ENCODE measurements at places on chromosomes 16 and 17. TPM values are rescaled to one million over a fixed set of nuclear protein-coding genes. Genes with fewer than 3 reads are reported as not detected.

DNA sequence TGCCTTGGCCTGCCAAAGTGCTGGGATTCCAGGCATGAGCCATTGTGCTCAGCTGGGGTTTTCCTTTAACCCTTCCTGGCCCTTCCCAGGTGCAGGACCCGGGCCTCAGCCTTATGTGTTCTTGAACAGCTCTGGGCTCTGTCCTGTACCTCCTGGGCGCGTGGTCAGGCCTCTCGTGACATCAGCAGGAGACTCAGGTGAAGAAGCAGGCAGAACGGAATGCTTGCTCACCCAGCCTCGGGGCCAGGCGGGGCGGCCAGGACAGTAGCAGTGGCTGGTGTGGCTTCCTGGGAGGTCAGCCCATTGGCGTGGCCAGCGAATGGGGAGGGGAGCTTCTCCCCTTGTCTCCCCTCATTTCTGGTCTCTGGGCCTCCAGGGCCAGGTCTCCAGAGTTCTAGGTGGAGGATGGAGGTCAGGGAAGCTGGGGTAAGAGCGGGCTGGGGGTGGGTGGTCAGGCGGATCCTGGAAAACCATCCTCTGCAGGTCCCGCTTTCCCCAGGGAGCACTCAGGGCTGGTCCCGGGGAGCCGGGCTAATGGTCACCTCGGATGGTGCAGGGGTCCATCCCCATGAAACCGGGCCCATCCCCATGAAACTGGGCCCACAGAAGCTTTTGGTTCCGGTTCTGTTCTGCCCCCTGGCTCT lies 281.5 kb downstream of the SEC14L1 start:
- no peak for DNase-seq

Gene KRT12
- not detected for total RNA-seq

- DNase-seq: no peak
Measured at GRCh38 chr17:58541249-58541648, 26.8 kb upstream of the MTMR4 start.

- DNase-seq: no peak
Measured at GRCh38 chr16:27410761-27411160, 8.8 kb downstream of the IL21R start.

Gene CTRB1
- not detected for total RNA-seq

Gene ARL17A
- 9.2 TPM for total RNA-seq

DNA sequence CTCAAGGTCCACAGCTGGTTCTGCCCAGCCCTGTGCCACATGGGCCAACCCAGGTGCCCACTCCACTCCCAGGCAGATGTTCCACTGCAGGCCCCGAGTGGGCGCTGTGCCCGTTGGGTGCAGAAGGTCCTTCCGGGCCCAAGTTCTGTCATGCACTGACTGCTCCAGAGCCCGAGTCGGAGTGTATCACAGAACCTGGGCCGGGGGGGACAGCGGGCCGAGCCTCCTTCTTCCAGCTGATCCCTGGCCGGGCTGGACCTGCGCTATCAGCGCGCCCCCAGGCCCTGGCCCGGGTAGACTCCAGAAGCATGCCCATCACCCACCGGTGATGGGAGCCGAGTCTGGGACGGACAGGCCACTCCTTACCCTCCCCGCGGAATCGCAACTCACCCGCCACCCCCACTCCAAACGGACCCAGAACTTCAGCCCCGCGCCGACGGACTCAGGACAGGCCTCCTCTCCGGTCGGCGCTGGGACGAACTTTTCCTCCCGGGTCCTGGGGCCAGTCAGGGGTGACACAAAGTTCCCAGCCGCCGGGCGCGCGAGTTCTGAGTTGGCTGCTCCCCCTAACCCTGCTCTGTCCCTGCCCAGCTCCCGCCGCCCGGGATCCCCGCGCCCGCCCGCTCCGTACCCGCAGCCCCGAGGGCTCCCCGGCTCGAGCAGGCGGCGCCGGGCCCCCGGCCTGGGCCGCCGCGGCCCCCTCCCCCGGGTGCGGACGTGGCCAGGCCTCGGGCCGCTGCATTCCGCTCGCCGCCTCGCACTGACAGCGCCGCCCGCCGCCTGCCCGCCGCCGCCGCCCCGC lies at the start of gene COPZ2:
Gene COPZ2, minus strand, starts transcription at position 762 of the 802 bp plus-strand sequence. Its CDS starts 20 bp downstream, at position 742.
- DNase-seq: no peak

DNA sequence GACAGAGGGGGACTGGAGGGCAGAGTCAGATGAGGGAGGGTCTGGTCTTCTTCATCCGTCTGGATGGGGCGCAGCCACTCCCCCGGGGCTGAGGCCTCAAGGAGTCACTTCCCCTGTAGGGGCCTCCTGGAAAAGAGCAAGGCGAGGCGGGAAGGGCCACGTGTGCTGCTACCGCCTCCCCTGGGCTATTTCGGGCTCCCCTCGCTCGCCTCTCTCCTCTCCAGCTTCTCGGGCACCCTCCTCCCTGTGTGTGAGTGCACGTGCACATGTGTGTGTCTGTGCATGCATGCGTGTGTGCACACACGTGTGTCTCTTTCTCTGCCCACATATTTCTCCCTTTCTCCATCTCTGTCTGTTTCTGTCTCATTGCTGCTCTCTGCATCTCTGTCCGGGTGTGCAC lies 10.1 kb downstream of the GSG1L start:
- DNase-seq: no peak

GRCh38 chr17:57408071-57408811 lies 151.9 kb downstream of the MSI2 start:
- DNase-seq: no peak

GRCh38 chr17:44053125-44053872 lies 13.2 kb downstream of the LSM12 start:
- DNase-seq: no peak

GRCh38 chr17:74392848-74393247 lies 25.5 kb downstream of the GPR142 start:
- DNase-seq: no peak

GRCh38 chr16:52912565-52913173 lies 140.0 kb downstream of the CHD9NB start:
- DNase-seq: no peak

- DNase-seq: no peak
Measured at GRCh38 chr16:81455006-81455405, 10.4 kb downstream of the CMIP start.

Gene PSMC5
- total RNA-seq: 71.2 TPM

- DNase-seq: no peak
Measured at GRCh38 chr17:42273474-42274252, 2.5 kb downstream of the STAT5B start.

Gene FSCN2
- 1.2 TPM for total RNA-seq

DNA sequence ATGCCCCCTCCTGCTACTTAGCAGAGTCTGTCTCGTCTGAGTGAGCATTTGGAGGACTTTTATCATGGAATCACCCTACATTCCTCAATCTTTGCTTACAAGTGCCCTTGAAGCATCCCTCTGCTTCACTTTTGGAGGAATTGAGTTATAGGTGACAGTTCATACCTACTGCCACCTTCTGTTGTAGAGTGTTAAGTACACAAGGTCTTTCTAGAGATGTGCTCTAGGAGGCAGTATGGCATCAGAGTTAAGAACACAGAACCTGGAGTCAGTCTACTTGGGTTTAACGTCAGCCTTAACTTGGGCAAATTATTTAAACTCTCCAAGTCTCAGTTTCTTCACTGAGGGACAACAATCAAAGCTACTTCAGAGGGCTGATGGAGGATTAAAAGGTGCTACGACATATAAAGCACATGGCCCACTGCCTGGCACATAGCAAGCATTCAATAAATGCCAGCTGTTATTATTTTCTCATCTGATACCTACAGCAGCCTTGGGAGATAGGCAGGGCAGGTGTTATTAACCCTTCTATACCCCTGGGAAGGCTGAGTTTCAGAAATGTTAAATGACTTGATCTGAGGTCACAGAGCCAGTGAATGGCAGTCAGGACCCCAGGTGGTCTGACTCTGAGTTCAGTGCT lies 62.2 kb downstream of the UTP18 start:
- no peak for DNase-seq

Gene ENPP7
- not detected for total RNA-seq

DNA sequence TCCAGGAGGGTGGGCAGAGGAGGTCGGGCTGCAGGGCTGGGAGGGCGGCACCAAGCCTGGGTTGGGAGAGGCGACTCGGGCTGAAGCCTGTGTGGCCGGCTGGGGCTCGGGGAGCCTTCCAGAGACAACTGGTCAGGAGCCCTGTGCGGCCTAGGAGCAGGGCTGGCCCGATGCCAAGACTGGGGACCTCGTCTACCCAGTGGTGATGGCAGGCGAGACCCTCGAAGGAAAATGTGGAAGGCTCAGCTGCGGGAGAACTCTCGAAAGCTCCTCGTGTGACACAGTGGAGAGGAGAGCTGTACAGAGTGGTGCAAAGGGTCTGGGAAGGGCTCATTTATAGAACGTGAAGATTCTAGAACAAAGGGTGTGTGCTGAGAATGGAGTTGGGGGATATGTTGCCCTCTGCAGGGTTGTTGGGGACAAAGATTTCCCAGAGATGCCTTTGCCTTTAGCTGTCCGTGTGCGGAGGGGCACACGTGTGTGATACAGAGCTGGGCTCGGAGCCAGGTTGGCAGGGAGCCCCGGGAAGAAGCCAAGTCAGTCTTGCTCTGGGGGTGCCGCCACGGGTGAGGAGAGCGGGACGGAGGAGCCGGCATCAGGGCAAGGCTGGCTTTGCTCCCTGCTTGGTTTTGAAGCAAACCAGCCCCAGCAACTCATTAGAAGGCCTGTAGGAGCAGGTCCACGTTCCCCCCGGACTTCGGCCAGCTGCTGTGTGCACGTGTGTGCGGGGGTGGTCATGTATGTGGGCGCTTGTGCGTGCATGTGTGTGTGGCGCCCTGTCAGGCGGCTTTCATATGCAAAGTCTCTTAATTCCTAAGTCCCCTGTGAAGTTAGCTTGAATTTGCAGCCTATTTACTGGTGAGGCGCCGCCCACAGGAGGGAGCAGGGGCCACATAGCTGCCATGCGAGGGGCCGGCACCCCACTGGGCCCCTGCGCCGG lies 132.4 kb upstream of the CHMP6 start:
- no peak for DNase-seq

- no peak for DNase-seq
Measured at GRCh38 chr16:54487933-54488332, 201.3 kb upstream of the IRX3 start.

DNA sequence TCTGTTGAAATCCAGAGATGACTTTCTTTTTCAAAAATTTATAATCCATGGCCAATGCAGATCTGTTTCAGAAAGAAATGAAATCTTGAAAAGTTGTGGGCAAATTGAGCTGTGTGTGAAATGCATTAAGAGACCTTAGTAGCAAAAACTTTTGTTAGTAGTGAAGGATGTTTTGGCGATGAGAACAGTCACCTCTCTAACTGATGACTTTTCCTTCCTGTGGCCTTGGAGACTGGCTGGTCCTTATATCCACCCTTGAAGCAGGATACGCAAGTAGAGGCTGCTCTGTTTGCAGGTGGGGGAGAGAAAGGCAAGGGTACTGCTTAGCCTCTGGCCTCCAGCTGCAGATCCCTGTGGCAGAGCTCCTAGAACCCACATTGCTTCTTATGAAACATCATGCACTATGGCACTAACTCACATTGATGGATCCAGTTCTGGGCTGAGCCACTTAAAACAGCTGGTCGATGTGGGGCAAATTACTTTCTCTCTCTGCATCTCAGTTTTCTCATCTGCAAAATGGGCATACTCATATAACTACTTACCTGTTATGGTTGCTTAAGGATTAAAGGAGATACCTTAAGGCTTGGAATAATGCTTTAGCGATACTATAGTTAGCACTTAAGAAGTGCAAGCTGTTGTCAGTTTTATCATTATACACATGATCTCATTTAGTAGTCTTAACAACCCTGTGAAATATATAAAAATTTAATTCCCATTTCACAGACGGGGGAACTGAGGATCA lies 89.3 kb downstream of the SDR42E1 start:
- no peak for DNase-seq

DNA sequence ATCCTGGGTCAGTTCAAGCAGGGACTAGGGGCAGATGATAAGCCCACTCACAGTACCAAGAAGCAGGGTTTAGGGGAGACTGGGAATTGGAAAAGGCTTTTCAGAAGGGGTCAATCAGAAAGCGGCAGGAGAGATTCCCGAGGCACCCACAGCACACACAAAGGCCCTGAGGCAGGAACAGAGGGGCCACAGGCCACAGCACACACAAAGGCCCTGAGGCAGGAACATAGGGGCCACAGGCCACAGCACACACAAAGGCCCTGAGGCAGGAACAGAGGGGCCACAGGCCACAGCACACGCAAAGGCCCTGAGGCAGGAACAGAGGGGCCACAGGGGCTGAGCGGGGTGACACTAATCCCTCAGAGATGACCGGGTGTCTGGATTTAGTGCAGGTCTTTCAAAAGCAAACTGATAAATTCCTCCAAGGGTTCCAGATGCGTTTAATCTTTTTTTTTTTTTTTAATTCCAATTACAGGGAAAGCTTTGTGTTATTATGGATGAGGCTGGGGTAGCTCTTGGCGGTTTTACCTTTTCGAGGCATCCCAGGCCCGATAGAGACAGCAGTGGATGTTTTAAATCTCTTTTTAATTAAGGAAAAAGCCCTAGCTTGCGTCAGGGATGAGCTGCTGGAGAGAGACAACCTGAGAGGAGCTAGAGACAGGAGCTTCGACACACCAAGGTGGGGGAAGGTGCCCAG lies 31.0 kb upstream of the GINS2 start:
- no peak for DNase-seq

Gene C1QTNF1
- 66.3 TPM for total RNA-seq

Gene TBC1D3H
- total RNA-seq: not detected

Gene TP53TG3D
- total RNA-seq: not detected

DNA sequence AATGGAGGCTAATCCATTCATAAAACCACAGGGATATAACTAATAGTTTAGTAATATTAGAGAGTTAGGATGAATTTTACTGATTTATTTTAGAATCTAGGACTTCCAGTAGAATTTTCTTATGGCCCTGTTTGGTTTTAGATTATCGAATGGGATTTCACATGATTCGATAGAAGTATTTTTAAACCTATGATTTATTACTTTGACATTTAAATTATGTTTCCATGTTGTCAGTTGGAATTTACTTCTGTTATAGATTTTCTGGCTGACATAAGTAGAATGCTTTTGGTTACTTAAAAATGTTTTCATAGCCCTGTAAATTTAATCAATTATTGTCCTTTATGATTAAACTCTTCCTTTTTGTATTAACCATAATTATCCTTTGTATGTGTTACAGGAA lies 158.8 kb downstream of the CHD9 start:
- DNase-seq: no peak

- DNase-seq: no peak
Measured at GRCh38 chr17:7396147-7396546, 1.8 kb upstream of the PLSCR3 start.

Gene OR4D1
- total RNA-seq: not detected

Gene ZNF688
- 17.6 TPM for total RNA-seq

Gene VPS4A
- total RNA-seq: 46.5 TPM
